ENCODE measurements at places on chromosomes 6 and 20.
A peak's percentile ranks its signal among the peaks of the same experiment; 100 is the strongest.

- no peak for DNase-seq
Measured at GRCh38 chr6:121504227-121504626, 68.8 kb downstream of the GJA1 start.

DNA sequence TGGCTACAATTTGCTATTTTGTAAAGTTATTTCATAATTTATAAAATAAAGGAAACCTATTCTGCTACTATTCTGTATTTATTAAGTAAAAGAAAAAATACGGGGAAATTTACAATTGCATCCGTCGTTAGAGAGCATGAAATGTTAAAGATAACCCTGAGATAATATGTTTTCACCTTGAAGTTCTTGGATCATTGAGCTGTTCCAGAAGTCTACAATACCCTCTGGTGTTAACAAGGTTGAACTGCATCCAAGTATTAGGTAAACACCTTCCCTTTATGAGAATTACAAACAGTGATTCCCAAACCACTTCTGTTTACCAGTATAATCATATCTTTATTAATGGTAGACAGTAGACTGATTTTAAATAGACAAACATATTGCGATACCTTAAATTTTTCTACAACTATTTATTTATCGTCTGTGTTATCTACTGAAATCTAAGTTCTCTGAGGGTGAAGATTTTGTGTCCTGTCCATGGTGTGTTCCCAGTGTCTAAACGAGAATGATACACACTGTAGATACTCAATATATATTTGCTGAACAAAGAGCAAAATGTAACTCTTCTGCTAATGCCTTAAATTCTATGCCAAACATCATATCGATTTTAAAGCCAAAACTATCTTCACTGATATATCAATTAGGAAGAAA, 28.2 kb downstream of the TBC1D32 start:
- DNase-seq: peak; percentile 10

DNA sequence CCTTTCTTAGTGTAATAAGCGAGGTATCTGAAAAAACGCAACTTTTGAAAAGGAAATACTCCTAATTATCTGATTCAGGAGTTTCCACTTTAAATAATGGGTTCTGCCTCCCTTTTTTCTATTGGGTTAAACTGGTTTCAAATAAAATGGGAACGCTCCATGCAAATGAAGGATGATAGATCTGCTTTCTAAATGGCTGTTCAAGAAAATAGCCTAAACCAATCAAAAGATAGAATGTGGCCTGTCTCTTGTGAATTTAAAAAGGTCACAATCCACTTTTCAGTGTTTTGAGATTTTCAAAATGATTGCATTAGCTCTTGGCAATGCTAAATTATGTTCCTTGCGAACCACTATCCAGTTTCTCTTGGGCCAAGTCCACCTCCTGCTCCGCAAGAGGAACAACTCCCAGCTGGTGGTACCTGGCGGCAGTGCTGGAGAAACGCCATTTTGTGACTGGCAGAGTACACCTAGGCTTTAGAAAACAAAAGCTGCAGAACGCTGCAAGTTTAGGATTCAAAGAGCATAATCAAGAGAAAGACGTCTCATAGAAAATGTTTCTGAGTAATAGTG, 56.7 kb downstream of the TRIM38 start:
- no peak for DNase-seq

DNA sequence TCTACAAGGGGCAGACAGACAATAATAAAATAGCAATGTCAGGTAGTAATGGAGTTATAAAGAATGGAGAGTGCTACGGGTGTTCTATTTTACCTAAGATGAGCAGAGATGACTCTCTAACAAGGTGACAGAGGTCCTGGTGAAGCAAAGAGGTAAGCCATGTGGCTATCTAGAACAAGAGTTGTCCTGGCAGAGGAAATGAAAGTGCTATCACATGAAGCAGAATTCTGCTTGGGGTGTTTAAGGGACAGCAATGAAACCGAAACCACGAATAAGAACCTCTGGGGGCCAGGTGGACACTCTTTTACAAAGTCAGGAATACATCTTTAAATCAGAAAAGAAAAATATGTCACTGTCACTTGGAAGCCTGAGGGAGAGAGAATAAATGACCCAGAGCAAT, 37.9 kb upstream of the IRAK1BP1 start:
- no peak for DNase-seq

- no peak for DNase-seq
Measured at GRCh38 chr6:74320074-74320473, 624.1 kb downstream of the CD109 start.

- DNase-seq: no peak
Measured at GRCh38 chr6:73558624-73559398, 38.0 kb upstream of the EEF1A1 start.

DNA sequence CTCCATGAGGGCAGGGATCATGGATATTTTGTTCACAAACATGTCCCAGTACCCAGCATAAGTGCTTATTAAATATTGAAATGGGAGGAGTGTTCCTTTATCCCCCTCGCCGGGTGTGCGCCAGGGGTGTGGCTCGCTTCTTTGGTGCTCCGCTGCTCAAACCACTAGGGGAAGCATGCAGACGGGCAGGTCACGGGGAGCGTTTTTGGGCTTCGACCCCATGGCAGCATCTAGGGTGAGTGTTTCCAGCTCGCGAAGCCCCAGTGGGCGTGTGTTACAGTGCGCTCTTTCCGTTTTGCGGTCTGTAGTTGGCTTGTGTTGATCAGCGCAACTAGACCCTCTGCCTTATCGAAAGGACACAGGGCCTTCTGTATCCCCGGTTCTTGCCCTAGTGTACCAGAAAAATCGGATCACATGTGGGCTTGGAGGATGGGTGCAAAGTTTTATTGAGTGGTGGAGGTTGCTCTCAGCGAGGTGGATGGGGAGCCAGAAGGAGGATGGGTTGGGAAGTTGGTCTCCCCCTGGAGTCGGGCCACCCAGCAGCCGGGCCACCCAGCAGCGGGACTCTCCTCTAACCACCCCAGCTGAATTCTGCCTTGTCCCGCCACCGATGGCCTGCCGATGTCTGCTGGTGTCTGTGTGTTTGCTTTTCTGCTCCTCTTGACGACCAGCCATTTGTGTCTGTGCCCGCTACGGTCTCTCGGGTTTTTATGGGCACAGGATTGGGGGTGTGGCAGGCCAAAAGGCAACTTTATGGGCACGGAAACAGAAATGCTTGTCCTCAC, 43.2 kb upstream of the OGFRL1 start:
- DNase-seq: no peak

- DNase-seq: no peak
Measured at GRCh38 chr20:59701236-59701635, 96.9 kb downstream of the PHACTR3 start.

- DNase-seq: no peak
Measured at GRCh38 chr20:38859070-38859690, 53.7 kb downstream of the PPP1R16B start.

DNA sequence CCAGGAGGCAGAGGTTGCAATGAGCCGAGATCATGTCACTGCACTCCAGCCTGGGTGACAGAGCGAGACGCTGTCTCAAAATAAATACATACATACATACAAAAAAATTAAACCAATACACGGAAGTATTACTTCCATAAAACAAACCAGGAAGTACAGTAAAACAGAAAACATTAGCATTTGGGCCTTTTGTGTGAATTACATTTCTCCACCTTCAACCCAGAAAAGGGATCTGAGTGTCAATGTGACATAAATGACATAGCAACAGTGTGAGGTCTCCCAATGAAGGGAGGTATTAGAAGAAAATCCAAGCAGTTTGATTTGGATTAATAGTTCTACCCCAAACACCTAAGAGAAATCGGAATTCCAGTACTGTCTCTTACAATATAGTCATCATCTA, 10.1 kb downstream of the CSNK2A1 start:
- DNase-seq: no peak

GRCh38 chr20:36086767-36087166, 67.8 kb upstream of the EPB41L1 start:
- no peak for DNase-seq

GRCh38 chr6:112682071-112682470, 334.9 kb downstream of the RFPL4B start:
- DNase-seq: no peak

DNA sequence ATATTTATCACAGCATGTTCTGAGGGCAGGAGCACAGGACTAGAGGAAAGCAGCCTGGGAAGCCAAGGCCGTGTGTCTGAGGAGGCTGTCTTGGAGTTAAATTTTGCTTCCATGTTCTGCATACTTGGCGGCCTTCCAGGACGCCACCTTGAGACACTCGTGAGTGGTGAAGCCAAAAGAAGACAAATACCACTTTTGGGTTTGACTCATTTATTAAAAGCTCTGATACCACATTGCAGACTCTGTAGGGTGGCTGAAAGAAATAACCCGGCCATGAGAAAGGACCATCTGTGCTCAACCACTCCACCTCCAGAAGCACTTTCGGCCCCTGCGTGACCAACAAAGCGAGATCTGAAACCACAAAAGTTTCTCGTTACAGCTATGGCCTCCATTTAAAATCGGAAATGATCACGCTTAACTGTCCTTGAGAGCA, 120.0 kb downstream of the TMEM242 start:
- DNase-seq: no peak

DNA sequence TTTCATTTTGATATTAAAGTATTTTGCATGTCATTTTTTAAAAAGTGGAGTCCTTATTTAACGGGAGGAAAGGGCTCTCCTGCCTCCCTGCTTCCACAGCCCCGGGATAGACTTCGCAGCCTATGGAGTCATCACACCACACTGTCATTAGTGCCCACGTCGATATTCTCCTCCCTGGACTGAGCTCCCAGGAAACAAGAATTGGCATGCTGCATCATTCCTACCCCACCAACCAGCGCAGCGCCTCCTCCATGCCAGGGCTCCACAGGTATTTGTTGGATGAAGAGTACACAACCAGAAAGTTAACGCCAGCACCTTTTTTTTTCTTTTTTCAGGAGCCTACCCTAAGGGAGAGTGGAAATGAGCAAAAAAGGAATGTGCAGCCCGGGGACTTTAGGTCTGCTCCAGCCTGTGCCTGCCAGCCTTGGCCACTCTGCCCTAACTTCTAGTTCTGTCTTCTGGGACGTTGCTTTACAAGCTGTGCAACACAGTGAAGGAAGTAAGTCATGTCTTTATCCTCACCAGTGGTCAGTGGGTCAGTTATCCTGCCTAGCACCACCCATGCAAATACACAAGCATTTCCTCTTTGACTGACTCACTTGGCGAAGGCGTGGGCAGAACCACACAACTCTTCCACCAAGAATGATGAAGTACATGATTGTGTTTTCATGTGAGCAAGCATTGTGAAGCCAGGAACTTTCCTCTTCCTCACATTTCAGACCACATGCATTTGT, 180.7 kb upstream of the UST start:
- DNase-seq: no peak

GRCh38 chr6:16634855-16635254, 126.4 kb downstream of the ATXN1 start:
- DNase-seq: no peak

DNA sequence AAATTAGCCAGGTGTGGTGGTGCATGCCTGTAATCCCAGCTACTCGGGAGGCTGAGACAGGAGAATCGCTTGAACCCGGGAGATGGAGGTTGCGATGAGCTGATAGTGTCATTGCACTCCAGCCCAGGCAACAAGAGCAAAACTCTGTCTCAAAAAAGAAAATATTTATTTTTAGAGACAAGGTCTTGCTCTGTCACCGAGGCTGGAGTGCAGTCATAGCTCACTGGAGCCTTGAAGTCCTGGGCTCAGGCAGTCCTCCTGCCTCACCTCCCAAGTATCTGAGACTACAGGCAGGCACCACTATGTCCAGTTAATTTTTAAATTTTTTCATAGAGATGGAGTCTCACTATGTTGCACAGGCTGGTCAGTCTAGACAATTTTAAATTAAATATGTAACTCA, 16.2 kb upstream of the CEBPB start:
- no peak for DNase-seq

GRCh38 chr6:48597951-48598350, 487.0 kb upstream of the PTCHD4 start:
- DNase-seq: no peak

GRCh38 chr6:134609716-134610261, 291.9 kb upstream of the SGK1 start:
- no peak for DNase-seq

DNA sequence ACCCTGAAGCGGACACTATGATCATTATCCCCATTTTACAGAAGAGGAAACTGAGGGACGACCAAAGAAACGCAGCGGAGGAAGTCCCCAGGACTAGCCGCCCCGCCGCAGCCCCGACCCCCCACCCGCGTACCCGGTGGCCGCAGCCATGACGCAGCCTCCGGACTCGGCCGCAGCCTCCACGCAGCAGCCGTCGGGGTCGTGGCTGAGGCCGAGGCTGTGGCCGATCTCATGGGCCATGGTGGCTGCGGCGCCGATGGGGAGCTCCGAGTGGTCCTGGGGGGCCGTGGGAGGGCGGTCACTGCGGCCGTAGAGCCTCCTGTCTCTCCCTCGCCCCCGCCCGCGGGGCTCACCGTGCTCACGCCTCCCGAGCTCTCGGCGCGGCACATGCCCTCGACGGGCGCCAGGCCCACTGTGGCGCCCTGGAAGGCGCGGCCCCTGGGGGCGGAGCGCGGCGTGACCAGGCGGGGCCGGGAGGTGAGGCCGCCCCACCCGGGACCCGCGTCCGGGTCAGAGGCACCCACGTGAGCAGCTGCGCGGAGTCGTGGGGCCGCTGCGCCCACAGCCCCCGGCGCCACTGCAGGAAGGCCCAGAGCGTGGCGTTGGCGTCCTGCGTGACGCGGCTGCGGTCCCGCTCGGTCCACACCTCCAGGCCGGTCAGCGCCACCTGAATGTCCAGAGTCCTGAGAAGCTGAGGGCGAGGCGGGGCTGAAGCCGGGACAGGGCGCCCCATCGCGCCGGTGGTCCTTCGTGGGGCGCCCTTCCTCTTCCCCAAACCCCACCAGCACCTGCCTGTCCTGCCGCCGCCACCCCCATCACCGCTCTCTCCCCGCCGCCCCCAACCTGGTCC, 8.4 kb downstream of the ADAM33 start:
- DNase-seq: no peak

DNA sequence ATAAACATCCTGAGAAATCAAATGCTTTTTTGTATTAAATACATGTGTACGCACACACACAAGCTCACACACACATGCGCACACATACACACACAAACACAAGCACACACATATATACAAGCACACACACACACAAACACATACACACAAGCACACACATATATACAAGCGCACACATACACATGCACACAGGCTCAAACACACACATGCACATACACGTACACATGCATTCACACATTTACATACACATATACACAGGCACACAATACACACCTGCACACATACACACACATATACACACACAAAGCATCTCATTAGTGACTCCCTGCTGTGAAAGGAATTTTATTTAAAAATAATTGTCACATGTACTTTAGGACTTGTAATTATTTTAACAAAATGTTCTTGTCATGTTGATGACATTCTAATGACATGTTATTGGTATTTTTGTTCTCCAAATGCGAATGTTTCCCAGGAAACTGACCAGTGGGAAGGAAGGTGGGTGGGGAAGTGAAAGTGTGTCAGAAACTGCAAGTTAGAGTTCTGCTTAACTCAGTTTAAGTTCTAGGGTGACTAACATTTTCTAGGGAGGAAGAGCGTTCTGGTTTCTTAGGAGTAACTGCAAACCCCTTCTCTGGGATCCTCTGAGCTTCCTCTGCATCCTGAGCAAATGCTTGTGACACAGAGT, 113.9 kb upstream of the ZNF217 start:
- no peak for DNase-seq

Measured in HuH-7.5 (cell line).